Left forelimb (tissue), 1 donor: ENCODE measurements at places on chromosomes 1 and 21.
A peak's percentile ranks its signal among the peaks of the same experiment; 100 is the strongest.

GRCh38 chr1:193417945-193418744, 231.7 kb upstream of the B3GALT2 start:
- DNase-seq = no peak

- DNase-seq = no peak
Measured at GRCh38 chr1:92210701-92211100, 7.0 kb upstream of the C1orf146 start.

DNA sequence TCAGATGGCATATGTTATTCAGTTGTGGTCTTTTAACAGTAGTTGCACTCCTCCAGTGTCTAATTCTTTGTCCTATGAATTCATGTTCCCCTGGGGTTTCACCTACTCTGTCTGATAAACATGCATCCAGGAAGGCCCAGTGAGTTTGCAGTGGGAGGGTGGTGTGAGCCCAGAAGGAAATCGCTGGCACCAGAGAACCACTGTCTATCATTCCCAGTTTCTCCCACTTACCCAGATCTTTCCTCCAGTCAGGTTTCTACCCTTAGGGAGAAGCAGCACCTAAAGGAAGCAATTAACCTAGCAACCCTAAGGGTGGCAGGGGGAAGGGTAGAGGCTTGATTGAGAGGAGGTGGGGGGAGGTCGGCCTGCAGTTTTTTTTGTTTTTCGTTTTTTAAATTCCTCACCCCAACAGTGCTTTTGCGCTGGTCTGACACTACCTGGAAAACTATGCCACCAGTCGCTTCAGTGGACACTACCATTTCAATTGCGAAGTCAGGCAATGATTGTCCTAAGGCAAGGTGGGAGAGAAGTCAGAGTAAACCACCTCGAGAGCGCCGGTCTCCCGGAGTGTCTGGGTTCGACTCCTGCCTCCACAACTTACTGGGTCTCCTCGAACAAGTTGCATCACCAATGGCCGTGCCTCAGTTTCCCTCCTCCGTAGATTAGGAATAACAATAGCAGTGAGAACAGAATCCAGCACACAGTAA, 766 bp upstream of the SLC44A3 start:
- DNase-seq = no peak

DNA sequence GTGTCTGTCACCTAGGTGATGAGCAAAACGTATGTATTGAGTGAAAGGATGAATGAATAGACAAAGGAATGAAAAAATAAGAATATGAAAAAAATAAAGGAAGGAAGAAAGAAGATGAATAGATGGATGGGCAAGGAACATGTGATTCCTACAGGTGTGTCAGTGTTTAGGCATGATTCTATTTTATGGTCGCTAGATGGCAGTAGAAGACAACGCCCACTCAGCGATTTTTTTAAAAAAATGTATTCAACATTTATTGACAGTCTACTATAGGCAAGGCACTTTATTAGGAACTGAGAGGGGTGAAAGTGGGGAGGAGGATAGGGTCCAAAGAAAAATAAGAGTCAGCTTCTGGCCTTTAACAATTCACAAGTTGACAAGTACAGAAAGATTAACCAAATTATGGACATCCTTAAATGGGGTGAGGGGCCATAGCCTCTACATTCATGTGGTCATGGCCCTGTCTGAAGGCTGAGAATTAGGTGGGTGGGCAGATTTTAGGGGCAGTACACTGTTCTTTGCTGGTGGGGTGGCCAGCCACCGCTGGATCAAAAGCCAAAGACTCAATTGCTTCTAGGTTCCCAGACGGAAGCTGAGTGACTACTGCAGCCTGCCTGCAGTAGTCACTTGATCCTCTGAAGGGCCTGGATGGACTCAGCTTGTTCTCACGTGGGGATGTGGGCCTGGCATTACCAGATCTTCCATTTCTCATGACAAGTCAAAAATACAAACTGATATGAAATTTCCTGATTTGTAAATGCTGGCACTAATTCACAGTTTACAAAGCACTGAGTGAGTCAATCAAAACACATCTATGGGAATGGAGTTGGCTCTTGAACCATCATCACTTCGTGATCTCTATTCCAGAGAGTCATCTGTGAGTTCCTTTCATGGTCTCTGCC, 83.9 kb downstream of the FASLG start:
- DNase-seq = no peak

DNA sequence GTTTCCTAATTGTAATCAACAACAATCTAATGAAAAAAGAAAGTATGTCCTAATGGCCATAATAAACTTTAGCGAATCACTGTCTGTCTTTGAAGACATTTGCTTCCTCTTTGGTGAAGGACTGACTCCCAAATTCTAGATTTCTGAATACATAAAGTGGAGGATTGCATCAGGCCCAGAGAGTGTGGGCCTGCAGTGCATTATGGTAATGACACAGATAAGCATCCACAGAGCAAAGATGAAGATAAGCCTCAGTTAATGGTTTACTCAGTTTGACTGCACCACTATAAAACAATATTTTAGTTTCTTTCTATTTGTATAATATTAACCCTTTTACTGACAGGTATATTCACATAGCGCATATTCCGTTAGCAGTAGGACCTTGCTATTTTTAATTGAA, 365.5 kb downstream of the KCTD3 start:
- DNase-seq = no peak

GRCh38 chr1:14848625-14849024, 250.1 kb downstream of the KAZN start:
- no peak for DNase-seq

- DNase-seq = no peak
Measured at GRCh38 chr1:114286179-114286578, 132.5 kb upstream of the SYT6 start.

DNA sequence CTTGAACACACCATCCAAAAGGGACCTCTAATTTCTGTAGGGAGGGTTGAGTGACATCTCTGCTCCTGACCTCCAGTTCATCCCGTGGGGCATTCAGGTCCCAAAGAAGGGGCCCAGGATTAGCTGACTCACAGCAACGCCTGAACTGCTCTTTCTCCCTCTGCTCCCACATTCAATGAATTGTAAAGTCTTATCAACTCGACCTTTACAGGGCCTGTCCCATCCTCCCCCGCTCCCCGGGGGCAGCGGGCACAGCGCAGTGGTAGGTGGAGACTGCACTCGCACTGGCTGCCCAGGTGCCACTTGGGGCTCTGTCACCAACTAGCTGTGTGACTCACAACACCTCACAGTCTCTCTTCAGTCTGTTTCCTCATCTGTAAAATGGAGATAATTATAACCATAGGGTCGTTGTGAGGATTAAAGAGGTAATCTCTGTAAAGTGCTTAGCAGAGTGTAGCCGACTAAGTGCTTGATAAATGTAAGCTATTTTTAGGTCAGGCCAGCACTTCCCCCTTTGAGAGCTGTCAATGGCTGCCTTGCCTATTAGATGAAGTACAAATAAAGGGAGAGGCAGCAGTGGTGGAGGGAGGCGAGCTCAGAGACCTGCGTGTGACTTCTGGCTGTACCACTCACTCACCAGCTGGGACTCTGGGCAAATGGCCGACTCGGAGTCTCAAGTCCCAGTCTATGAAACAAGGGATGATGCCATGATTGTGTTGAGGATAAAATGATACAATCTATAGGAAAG, 637 bp upstream of the MYBPHL start:
- DNase-seq = peak; percentile 61

DNA sequence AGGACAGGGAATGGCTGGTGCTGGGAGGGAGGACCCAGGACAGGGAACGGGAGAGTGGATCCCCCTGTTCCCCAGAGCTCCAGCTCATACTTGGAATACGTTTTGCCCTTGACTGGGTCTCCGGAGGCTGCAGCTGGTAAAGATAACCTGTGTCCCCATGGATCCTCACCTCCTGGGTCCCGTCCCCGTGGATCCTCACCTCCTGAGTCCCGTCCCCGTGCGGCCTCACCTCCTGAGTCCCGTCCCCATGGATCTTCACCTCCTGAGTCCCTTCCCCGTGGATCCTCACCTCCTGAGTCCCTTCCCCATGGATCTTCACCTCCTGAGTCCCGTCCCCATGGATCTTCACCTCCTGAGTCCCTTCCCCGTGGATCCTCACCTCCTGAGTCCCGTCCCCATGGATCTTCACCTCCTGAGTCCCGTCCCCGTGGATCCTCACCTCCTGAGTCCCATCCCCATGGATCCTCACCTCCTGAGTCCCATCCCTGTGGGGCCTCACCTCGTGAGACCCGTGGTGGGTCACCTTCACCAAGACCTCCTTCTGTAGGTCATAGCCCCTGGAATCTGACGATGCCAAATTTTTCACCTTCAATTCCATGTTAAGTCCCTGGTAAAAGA, 61.4 kb downstream of the SCCPDH start:
- DNase-seq = no peak

DNA sequence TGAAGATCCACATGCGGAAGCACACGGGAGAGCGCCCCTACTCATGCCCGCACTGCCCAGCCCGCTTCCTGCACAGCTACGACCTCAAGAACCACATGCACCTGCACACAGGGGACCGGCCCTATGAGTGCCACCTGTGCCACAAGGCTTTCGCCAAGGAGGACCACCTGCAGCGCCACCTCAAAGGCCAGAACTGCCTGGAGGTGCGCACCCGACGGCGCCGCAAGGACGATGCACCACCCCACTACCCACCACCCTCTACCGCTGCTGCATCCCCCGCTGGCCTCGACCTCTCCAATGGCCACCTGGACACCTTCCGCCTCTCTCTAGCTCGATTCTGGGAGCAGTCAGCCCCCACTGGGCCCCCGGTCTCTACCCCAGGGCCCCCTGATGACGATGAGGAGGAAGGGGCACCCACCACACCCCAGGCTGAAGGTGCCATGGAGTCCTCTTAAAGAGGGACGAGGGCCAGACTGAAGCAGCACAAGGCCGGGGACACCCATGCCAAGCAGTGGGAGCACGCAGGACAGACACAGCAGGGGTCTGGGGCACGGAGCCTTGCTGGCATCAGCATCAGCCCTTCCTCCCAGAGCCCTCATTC, 13.7 kb downstream of the ZBTB7B start:
- peak; percentile 60 for DNase-seq

DNA sequence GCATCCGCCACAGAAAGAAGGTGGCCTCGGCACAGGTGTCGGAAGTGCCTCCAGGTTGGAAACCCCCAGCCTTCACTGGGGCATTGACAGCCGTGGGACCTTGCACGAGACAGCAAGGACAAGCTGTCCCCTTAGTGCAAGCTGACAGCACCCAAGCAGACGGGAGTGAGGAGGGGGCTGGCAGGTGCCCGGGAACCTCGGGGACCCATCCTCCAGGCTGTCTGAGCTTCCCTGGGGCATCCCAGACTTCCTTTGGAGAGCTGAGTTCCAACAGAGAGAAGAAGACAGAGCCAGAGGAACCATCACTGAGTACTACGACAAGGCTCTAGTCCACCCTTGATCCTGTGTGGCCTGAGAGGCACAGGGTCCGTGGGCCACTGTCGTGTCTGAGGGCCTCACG, 100.6 kb upstream of the RAB4A start:
- peak; percentile 50 for DNase-seq

DNA sequence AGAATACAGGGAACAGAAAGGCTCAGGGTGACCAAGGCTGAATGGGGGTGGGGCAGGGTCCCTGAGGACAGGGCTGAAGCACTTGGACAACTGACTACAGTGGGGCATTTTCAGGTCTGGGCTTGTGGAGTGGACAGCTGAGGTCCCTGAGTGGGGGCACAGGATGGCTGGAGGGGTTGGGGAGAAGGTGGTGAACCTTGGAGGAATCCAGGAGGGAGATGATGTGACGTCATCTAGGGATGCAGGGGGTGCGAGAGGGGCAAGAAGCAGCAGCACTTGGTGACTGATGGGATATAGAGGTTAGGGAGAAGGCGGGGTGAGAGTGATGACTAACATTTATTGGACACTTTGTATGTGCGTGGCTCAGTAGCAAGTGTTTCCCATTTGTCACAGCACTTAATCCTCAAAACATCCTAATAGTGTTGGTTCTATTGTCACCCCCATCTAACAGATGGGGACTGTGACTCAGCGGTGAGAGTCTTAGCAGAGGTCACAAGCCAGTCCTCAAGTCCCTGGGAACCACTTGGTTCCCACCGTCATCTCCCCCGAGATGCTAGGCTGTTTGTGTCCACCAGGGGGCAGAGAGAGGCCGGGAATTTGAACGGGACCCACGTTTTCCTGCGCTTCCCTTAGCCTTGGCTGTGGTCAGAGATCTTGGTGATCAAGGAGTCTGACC, 27.9 kb upstream of the BMP8B start:
- DNase-seq = peak; percentile 78

DNA sequence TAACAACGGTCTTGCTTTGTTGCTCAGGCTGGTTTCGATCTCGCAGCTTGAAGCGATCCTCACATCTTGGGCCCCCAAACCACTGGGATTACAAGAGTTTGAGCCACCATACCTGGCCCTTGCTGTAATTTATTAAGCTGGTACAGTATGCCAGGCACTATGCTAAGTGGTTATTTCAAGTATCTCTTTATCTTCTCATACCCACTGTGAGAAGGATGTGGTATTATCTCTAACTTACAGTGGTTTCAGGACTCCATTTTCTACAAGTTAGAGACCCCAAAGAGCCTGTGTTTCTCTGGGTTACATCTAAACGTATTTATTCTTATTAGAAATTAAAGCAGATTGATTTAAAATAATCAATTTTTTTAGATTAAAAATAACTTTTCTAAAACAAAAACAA, 8.1 kb upstream of the ST3GAL3 start:
- no peak for DNase-seq

GRCh38 chr1:40036574-40036973, 4.0 kb upstream of the CAP1 start:
- peak; percentile 70 for DNase-seq

GRCh38 chr1:178119628-178120027, 25.7 kb downstream of the RASAL2 start:
- no peak for DNase-seq

DNA sequence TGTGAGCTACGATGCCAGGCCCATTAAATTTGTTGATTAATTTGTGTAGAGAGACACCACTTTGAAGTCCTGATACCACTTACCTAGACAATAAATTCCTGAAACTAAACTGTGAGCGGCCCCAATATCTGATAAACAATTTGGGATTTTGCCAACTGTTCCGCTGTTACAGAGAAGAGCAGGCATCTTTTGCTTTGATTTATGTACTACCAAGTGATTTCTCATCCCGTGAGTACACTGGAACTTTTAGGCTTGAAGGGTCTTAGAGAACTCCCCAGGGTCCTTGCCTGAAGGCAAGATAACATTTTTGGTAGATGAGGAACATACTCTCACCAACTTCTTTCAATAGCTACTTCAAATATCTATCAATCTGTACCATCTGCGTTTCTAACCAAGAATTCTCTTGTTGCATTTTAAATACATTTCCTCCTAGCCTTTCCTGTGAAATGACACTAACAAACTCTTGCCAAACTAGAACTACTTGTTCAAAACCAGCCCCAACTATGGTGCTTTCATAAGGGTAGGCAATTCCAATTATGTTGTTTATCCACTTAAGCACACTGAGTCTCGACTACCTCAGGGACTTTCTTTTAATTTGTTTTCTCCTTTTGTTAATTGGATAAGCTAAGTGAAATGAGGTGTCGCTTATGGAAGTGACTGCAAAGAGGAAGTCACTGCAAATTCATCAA, 23.2 kb upstream of the SLC30A1 start:
- no peak for DNase-seq

GRCh38 chr1:245330951-245331350, 176.2 kb downstream of the KIF26B start:
- DNase-seq = no peak

- DNase-seq = no peak
Measured at GRCh38 chr1:108531444-108531843, 28.5 kb upstream of the EEIG2 start.

- DNase-seq = no peak
Measured at GRCh38 chr21:42062236-42063022, 8.7 kb upstream of the UMODL1 start.

- DNase-seq = no peak
Measured at GRCh38 chr1:76068542-76068941, 6.0 kb upstream of the ST6GALNAC3 start.

GRCh38 chr1:22711071-22711470, 432 bp downstream of the EPHB2 start:
- DNase-seq = no peak

- no peak for DNase-seq
Measured at GRCh38 chr1:243332440-243332839, 76.6 kb downstream of the SDCCAG8 start.
